ENCODE measurements at places on chromosomes 16 and 17. TPM values are rescaled to one million over a fixed set of nuclear protein-coding genes. Genes with fewer than 3 reads are reported as not detected.

The AFMID gene
- 28.9 TPM for total RNA-seq

GRCh38 chr17:50257676-50258224 lies 16.5 kb upstream of the TMEM92 start:
- H3K4me1 ChIP-seq: peaks cover 29% of the 10 kb centered on the region
- no peak overlapping the region for H3K27ac ChIP-seq
- H3K4me3 ChIP-seq: no peak overlapping the region
- no peaks in the 10 kb centered on the region for H3K36me3 ChIP-seq
- DNase-seq: no peak

- H3K36me3 ChIP-seq: no peaks in the 10 kb centered on the region
- H3K27me3 ChIP-seq: no peaks in the 10 kb centered on the region
- peaks cover 36% of the 10 kb centered on the region for H3K4me1 ChIP-seq
- H3K27ac ChIP-seq: no peak overlapping the region
- no peak overlapping the region for H3K4me3 ChIP-seq
Observed at GRCh38 chr17:80694085-80694991, 149.7 kb downstream of the RPTOR start.

DNA sequence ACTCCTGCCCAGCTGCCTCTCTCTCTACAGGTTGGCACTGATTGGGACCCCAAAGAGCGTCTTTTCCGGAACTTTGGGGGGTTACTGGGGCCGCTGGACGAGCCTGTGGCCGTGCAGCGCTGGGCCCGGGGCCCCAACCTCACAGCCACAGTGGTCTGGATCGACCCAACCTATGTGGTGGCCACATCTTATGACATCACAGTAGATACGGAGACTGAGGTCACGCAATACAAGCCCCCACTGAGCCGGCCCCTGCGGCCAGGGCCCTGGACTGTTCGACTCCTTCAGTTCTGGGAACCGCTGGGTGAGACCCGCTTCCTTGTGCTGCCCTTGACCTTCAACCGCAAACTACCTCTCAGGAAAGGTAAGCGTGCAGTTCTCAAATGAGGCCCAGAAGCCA lies 12.3 kb downstream of the XYLT2 start:
- no peak overlapping the region for H3K4me3 ChIP-seq
- no peaks in the 10 kb centered on the region for H3K27me3 ChIP-seq
- no peak overlapping the region for H3K27ac ChIP-seq
- H3K4me1 ChIP-seq: peaks cover 5% of the 10 kb centered on the region
- DNase-seq: no peak

- no peak for DNase-seq
- peaks cover 68% of the 10 kb centered on the region for H3K4me1 ChIP-seq
- no peaks in the 10 kb centered on the region for H3K27me3 ChIP-seq
- peak overlapping the region; percentile 85 for H3K27ac ChIP-seq
Observed at GRCh38 chr17:5418858-5419355, 555 bp downstream of the NUP88 start.

- no peaks in the 10 kb centered on the region for H3K27me3 ChIP-seq
- peaks cover 7% of the 10 kb centered on the region for H3K4me1 ChIP-seq
- H3K4me3 ChIP-seq: no peak overlapping the region
Observed at GRCh38 chr17:14873996-14874395, 391.1 kb downstream of the PMP22 start.

- H3K36me3 ChIP-seq: no peaks in the 10 kb centered on the region
- no peak overlapping the region for H3K4me3 ChIP-seq
- DNase-seq: no peak
- H3K27ac ChIP-seq: no peak overlapping the region
- no peaks in the 10 kb centered on the region for H3K27me3 ChIP-seq
Observed at GRCh38 chr17:62741290-62741689, 66.8 kb downstream of the MARCHF10 start.

The CCL7 gene
- not detected for total RNA-seq

The PIK3R6 gene
- 2.5 TPM for total RNA-seq

GRCh38 chr17:56451629-56452028 lies 141.9 kb upstream of the NOG start:
- no peaks in the 10 kb centered on the region for H3K27me3 ChIP-seq
- no peaks in the 10 kb centered on the region for H3K4me1 ChIP-seq
- H3K4me3 ChIP-seq: no peak overlapping the region
- no peaks in the 10 kb centered on the region for H3K36me3 ChIP-seq
- DNase-seq: no peak
- no peak overlapping the region for H3K27ac ChIP-seq

GRCh38 chr16:85736921-85737320 lies 14.0 kb downstream of the C16orf74 start:
- no peaks in the 10 kb centered on the region for H3K27me3 ChIP-seq
- no peaks in the 10 kb centered on the region for H3K36me3 ChIP-seq
- no peak overlapping the region for H3K27ac ChIP-seq
- no peak overlapping the region for H3K4me3 ChIP-seq
- no peaks in the 10 kb centered on the region for H3K4me1 ChIP-seq

The JPH3 gene
- 0.76 TPM for total RNA-seq

GRCh38 chr17:76630151-76630550 lies 13.4 kb downstream of the ST6GALNAC1 start:
- DNase-seq: no peak
- peaks cover 41% of the 10 kb centered on the region for H3K36me3 ChIP-seq
- H3K27me3 ChIP-seq: no peaks in the 10 kb centered on the region

DNA sequence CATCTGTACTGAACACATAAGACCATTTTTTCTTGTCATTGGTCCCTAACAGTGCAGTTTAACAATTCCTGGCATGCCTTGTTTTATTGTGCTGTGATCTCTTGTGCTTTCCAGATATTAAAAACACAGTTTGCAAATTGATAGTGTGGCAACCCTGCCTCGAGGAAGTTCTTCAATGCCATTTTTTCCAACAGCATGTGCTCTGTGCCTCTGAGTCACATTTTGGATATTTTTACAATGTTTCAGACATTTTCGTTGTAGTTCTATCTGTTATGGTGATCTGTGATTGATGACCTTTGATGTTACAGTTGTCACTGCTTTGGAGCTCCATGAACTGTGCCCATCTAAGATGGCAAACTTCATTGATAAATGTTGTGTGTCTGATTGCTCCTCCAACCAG lies 66.2 kb downstream of the GOSR1 start:
- DNase-seq: no peak
- H3K4me1 ChIP-seq: no peaks in the 10 kb centered on the region
- H3K27ac ChIP-seq: no peak overlapping the region
- no peaks in the 10 kb centered on the region for H3K36me3 ChIP-seq
- H3K27me3 ChIP-seq: no peaks in the 10 kb centered on the region

The STAT5B gene
- 18.7 TPM for total RNA-seq

The OR3A3 gene
- not detected for total RNA-seq

The CD19 gene
- not detected for total RNA-seq

The ABCC12 gene
- not detected for total RNA-seq

DNA sequence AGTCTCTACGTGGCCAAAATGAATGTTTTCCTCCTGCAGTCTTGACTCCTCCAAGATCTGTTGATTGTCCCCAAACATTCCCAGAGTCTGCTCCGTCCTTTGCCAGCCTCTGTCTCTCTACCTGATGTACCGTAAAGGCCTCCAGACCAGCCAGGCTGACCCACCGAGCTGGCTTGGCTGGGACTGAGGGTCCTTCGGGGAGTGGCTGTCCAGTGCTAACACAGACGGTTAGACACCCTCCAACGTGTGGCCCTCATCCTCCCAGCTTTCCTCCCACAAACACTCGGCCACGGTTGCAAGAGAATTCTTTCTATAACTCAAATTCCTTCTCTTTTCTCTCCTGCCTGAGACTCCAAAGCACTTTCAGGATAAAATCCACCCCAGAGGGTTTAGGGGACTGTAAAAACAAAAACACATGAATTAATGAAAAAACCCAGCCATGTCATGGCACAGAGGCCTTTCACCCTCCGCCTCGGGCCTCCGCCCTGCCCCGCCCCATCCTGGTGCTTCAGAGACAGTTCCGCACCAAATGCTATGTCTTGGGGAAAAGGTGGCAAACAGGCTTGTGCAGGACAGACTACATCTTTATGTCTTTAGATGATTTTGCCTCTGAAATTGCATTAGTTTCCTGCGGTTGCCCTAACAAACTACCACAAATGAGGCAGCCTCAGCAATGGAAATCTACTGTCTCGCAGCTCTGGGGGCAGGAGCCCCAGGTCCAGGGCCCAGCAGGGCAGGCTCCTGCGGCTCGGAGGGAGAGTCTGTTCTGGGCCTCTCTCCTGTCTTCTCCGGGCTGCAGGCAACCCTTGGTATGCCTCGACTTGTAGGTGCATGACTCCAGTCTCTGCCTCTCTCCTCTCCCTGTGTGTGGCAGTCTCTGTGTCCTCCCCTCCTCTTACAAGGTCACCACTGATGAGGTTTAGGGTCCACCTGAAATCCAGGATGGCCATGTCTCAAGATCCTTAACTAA lies 72.5 kb upstream of the CBX4 start:
- no peaks in the 10 kb centered on the region for H3K27me3 ChIP-seq
- no peak for DNase-seq

- H3K27ac ChIP-seq: no peak overlapping the region
- no peak for DNase-seq
- H3K4me3 ChIP-seq: no peak overlapping the region
- H3K36me3 ChIP-seq: no peaks in the 10 kb centered on the region
- no peaks in the 10 kb centered on the region for H3K27me3 ChIP-seq
Observed at GRCh38 chr16:81740169-81740568, 38.9 kb upstream of the PLCG2 start.

The TCAP gene
- 0.11 TPM for total RNA-seq

DNA sequence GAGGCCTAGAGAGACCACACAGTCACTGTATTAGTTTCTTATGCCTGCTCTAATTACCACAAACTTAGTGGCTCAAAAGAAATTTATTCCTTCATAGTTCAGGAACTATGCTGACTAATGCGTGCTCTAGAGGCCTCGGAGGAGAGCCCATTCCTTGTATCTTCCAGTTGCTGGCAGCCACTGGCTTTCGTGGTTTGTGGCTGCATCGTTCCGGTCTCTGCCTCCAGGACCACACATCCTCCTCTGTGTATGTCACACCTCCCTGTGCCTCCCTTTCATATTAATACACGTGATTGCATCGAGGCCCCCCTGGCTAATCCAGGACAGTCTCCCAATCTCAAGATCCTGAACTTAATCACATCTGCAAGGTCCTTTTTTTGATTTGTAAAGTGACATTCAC lies 16.9 kb upstream of the MYLK3 start:
- no peaks in the 10 kb centered on the region for H3K27me3 ChIP-seq
- H3K27ac ChIP-seq: no peak overlapping the region
- H3K36me3 ChIP-seq: no peaks in the 10 kb centered on the region
- DNase-seq: no peak
- no peak overlapping the region for H3K4me3 ChIP-seq

DNA sequence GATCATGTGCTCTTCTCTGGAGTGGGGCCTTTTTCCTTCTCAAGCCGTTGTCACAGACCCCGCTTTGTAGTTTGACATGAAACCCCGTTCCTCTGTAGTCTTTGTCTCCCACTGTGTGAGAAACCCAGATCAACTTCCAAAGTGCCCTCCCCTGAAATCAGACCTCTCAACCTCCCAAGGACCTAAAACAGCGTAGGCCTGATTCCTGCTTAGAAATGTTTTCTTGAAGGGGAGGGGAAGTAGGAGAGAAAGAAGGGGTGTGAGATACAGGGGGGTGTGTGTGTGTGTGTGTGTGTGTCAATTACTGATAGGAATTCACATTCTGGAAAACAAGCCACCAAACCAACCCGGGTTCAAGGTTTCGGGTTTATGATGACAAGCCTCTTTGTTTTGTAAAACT lies 1.4 kb downstream of the UBE2O start:
- no peak for DNase-seq
- no peak overlapping the region for H3K4me3 ChIP-seq

DNA sequence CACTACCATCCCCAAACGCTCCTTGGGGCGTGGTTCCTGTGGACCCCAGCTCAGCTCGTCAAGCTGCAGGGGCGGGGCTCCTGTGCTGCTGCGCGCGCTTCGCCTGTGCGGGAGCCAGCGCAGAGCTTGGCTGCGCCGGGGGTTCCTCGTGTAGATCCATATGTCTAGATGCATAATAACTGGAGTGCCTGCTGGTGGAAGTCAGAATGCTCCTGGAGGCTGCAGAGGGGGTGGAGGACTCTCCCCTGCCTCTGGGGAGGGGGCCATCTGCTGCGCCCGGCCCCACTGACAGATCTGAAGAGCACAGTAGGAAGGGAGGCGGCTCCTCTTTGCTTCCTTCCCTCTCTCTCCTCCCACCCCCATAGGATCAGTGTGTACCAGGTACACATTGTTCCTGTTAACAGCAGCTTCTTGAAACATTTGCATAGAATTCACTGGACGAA lies 4.6 kb downstream of the RASD1 start:
- peaks cover 18% of the 10 kb centered on the region for H3K27me3 ChIP-seq
- peaks cover 18% of the 10 kb centered on the region for H3K4me1 ChIP-seq
- no peak overlapping the region for H3K4me3 ChIP-seq
- DNase-seq: no peak

- no peak overlapping the region for H3K4me3 ChIP-seq
- DNase-seq: no peak
- H3K36me3 ChIP-seq: no peaks in the 10 kb centered on the region
- peaks cover 38% of the 10 kb centered on the region for H3K4me1 ChIP-seq
- no peak overlapping the region for H3K27ac ChIP-seq
- peaks cover 12% of the 10 kb centered on the region for H3K27me3 ChIP-seq
Observed at GRCh38 chr16:49643429-49644144, 212.3 kb downstream of the ZNF423 start.

GRCh38 chr16:1487395-1488053 lies 1.2 kb downstream of the PTX4 start:
- DNase-seq: no peak
- H3K27me3 ChIP-seq: no peaks in the 10 kb centered on the region
- H3K36me3 ChIP-seq: no peaks in the 10 kb centered on the region
- H3K27ac ChIP-seq: no peak overlapping the region

The USH1G gene
- total RNA-seq: 12.1 TPM

GRCh38 chr16:77443357-77444146 lies 8.7 kb upstream of the ADAMTS18 start:
- H3K27me3 ChIP-seq: no peaks in the 10 kb centered on the region
- no peaks in the 10 kb centered on the region for H3K36me3 ChIP-seq
- no peak overlapping the region for H3K27ac ChIP-seq

The KCNG4 gene
- total RNA-seq: not detected

The SNX20 gene
- total RNA-seq: 2.7 TPM

- H3K4me3 ChIP-seq: no peak overlapping the region
- DNase-seq: no peak
- no peaks in the 10 kb centered on the region for H3K27me3 ChIP-seq
- no peaks in the 10 kb centered on the region for H3K36me3 ChIP-seq
- H3K4me1 ChIP-seq: no peaks in the 10 kb centered on the region
Observed at GRCh38 chr17:76314392-76315227, 6.5 kb upstream of the QRICH2 start.

DNA sequence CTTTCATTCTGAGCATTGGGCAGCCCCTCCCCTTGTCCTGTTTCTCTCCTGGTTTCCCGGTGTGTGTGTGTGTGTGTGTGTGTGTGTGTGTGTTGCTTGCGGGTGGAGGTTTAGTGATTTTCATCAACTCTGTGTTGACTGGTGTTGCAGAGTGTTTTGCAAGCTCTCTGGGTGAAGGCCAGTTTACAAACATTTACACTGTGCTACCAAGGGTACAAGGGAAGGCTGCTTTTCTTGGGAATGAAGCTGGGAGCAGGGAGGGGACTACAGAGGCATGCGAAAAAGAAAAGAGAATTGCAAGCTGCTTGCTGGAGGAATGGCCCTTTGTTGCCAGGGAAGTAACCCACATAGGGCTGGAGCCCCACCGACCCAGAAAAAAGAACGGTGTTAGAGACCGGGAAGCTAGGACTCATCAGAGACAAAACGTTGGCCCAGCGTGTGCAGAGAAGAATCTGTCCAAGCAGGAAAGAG lies 29.6 kb downstream of the HS3ST3B1 start:
- H3K4me3 ChIP-seq: no peak overlapping the region
- no peak for DNase-seq
- peaks cover 3% of the 10 kb centered on the region for H3K4me1 ChIP-seq
- no peaks in the 10 kb centered on the region for H3K27me3 ChIP-seq
- no peaks in the 10 kb centered on the region for H3K36me3 ChIP-seq

- no peaks in the 10 kb centered on the region for H3K4me1 ChIP-seq
- no peak overlapping the region for H3K4me3 ChIP-seq
- no peak overlapping the region for H3K27ac ChIP-seq
- H3K27me3 ChIP-seq: no peaks in the 10 kb centered on the region
- DNase-seq: no peak
Observed at GRCh38 chr16:78704416-78704815, 605.0 kb downstream of the WWOX start.

The PROCA1 gene
- 0.64 TPM for total RNA-seq

The LRRC37A2 gene
- 6.9 TPM for total RNA-seq

All from esophagus squamous epithelium (tissue), 5 donors.